ENCODE measurements at places on chromosomes 12 and 14.
A peak's percentile ranks its signal among the peaks of the same experiment; 100 is the strongest.

GRCh38 chr14:51697848-51698247, 46.1 kb downstream of the FRMD6 start:
- no peak for DNase-seq

DNA sequence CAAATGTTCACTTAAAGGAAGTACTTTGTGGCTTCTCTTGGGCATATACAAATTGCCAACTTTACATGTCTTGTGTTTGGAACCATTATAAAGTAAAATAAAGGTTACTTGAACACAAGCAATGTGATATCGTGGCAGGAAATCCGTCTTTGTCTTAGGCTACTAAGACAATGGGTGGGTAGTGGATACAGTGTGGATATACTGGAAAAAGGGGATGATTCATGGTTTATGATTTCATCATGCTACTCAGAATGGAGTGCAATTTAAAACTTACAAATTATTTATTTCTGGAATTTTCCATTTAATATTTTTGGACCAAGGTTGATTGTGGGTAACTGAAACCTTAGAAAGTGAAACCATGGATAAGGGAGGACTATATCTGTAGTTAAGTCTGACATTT, 48.4 kb downstream of the MYRFL start:
- DNase-seq = no peak

DNA sequence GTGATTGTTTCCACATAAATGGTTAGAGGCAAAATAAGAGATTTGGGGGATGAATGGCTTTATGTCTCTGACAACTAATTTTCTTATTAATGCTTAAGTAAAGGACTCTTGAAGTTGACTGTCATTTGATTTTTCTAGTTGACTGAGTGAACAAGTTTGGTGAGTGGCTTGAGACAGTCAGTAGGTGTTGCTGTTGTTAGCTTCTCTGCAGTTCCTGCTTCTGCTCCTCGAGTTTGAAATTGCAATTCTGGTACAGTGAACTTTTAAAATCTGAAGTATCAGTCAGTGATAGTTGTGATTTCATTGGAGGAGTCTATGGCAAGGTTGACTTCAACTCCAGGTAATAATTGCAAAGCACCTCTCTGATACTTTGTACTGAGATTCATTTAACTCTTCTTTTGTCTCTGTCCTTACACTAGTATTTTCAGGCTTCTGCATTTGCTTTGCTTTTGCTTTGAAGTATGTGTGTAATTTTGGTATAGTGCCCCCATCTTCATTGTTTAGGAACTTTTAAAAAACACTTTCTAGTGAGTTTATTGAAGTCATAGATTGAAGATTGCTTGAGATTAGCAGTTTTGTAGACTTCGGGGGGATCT, 415.5 kb downstream of the PCNX1 start:
- DNase-seq = peak; percentile 62

- no peak for DNase-seq
Measured at GRCh38 chr12:2507814-2508213, 287.0 kb upstream of the FKBP4 start.

DNA sequence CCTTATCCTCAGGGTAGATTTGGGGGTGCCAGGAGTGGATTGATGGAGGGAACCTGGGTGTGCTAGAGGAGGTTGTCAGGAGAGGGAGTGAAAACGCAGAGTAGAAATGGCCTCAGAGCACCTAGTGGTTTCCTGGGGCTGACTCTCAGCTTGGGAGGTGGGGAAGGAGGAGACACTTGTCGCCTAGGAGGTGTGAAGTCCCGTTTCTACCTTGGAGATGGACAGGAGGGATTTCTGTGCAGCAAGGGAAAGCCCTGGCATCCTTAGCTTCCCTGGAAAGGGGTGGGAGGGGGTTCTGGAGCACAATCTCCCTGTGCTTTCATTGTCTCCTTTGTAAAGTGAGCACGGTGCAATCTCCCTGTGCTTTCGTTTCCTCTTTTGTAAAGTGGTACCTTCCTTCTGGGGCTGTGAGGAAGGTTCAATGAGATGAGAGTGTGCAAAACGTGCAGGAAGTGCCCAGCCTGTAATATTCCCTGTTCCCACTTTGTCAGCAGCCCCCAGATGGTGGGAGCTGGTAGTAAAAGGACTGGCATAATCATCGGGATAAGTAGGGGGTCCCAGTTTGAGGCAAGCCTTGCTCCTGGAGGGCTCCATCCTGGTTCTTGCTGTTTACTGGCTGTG, 1.6 kb downstream of the OAS3 start:
- no peak for DNase-seq

DNA sequence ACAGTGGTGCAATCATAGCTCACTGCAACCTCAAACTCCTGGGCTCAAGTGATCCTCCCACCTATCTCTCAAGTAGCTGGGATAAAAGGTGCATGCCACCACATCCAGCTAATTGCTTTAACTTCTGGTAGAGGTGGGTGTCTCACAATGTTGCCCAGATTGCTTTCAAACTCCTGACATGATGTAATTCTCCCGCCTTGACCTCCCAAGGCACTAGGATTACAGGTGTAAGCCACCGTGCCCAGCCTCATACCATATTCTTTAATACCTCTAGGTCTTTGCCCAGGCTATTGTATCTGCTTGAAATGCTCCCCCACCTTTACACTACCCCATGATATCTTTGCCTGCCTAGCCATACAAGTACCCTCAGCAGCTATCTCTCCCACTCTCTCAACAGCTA, 11.3 kb downstream of the R3HDM2 start:
- DNase-seq = no peak

DNA sequence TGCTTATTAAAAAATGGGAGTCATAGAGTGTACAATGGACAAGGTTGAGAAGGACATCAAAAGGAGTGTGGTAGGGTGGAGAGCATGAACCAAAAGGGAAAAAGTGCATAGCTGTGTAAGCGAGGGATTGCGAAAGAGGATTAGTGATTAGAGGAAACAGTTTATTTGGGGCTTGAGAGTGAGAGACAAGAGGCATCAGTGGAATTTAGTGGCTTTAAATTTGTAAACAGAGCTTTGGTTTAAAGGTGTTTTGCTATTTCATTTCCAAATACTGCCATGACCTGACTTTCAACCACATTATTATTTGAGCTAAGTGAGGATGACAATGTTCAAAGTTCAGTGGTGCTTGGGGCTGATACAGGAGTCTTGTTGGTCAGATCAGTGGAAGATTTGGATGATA, 53.4 kb downstream of the SLC16A7 start:
- DNase-seq = no peak

- no peak for DNase-seq
Measured at GRCh38 chr14:21721504-21721903, 47.9 kb upstream of the OR4E1 start.

- DNase-seq = no peak
Measured at GRCh38 chr14:98564541-98564940, 707.5 kb downstream of the BCL11B start.

- no peak for DNase-seq
Measured at GRCh38 chr12:122227341-122227740, 1.5 kb upstream of the DIABLO start.

- DNase-seq = no peak
Measured at GRCh38 chr12:42468921-42469320, 120.6 kb downstream of the PRICKLE1 start.

DNA sequence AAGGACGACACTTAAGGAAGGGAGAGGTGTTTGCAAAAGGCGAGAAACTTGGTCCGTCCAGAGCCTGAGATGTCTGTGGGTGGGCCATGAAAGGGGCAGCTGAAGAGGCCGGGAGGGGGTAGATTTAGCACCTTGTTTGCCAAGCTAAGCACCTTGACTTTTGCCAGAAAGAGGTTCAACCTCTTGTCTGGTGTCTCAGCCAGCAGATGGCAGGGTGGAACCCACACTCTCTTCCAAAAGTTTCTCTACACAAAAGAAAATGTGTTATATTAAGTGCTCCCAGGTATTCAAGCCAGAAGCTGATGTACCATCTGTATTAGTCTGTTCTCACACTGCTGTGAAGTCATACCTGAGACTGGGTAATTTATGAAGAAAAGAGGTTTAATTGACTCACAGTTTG, 69.9 kb downstream of the SUDS3 start:
- no peak for DNase-seq

DNA sequence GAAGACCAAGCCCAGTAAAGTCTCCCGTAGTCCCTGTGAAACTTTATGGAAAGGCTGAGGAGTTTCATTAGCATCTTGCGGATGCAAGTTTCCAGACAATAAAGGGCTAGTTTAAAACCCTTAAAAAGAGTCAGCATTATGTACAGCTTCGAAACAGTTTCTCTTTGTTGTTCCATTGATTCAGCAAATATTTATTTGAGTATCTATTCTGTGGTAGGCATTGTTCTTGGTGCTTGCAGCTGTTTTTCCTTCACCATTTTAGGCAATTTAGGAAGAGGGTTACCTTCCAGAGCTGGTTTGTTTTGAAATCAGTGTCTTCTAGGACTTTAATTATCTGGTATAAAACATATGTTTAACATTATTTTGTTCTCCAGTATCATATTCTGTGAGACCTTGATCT, 1.5 kb downstream of the SLIRP start:
- no peak for DNase-seq

DNA sequence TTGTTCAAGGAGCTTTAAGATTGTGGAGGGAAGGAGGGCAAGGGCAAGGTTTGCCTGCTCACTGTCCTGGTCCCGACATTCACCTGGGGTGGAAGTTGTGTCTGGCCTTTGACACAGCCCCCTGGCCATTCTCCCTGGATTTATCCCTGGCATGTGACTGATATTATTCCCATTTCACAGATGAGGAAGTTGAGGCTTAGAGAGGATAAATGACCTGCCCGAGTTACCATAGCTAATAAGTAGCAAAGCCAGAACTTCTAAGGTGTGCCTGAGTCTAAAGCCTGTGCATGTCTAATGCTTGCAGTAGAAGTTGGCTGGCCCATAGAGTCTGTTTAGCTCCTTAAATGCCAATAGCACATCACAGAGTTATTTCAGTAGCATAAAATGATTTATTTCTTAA, 720 bp upstream of the FGF6 start:
- no peak for DNase-seq

GRCh38 chr14:96739200-96739910, 57.8 kb upstream of the VRK1 start:
- no peak for DNase-seq

DNA sequence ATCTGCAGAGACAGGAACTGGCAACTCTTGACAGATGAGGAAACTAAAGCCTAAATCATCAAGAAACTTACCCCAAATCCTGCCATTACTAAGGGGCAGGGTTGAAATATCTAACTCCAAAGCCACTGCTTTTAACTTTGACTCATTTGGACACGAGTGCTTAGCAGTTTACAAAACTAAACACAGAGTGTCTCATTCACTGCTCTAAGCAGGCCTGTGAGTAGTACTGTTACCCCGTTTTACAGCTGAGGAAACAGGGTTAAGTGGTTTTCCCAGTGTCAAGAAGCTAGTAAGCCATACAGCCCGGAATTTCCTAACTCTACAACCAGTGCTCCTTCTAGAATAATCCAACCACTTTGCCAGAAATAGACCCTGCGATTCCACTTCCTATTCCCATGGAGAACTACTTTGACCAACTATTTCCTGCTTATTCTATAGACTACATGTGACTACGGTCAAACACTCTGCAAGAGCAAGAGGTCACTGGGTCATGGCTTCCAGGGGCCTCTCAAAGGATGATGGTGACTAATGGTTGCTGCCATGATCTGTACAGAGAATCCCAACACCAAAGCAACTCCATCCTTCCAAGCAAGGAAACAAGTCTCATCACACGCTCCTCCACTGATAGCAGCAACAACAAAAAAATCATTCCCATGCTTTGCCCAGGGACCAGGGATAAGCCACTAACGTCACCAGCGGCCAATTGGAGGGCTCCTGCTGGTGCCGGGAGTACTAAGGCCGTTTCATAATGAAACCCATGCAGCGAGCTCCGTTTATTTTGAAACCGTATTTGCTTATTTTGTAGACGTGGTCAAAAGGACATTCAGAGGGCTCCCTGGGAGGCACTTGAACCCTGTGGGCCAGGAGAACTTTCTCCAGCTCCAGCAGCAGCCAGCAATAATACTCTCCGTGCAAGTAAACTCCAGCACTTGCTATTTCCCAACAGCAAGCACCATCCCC, 56.3 kb downstream of the NUAK1 start:
- DNase-seq = no peak

- DNase-seq = peak; percentile 58
Measured at GRCh38 chr14:95307402-95308041, 12.2 kb downstream of the CLMN start.

DNA sequence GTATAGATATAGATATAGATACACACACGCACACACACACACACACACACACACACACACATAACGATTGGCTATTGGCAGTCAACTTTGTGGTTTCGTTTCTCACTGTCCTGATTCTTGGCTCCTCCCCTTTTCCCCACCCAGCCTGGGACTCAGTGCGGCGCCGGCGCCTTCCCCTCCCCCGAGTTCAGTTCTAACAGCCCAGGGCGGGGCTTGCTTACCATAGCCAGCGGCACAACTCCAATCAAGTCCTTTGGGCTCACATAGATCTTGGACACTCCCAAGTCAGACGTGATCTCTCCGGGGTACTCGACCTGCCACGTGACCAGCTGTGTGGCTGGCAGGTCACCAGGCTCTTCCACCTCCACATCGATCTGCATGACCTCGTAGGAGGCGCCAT, 484.1 kb downstream of the GLT1D1 start:
- DNase-seq = no peak

- DNase-seq = no peak
Measured at GRCh38 chr12:52190860-52191729, 719 bp downstream of the KRT80 start.

GRCh38 chr12:43151441-43151981, 400.5 kb downstream of the ADAMTS20 start:
- no peak for DNase-seq

GRCh38 chr14:98182393-98183055, 1089.5 kb downstream of the BCL11B start:
- no peak for DNase-seq

- DNase-seq = peak; percentile 81
Measured at GRCh38 chr14:54902521-54903420, at the start of gene GCH1. GCH1 (minus strand) TSS chr14:54902826; CDS start chr14:54902663, 163 bp downstream.

- DNase-seq = peak; percentile 88
Measured at GRCh38 chr14:92670160-92670559, 78.3 kb downstream of the LGMN start.

DNA sequence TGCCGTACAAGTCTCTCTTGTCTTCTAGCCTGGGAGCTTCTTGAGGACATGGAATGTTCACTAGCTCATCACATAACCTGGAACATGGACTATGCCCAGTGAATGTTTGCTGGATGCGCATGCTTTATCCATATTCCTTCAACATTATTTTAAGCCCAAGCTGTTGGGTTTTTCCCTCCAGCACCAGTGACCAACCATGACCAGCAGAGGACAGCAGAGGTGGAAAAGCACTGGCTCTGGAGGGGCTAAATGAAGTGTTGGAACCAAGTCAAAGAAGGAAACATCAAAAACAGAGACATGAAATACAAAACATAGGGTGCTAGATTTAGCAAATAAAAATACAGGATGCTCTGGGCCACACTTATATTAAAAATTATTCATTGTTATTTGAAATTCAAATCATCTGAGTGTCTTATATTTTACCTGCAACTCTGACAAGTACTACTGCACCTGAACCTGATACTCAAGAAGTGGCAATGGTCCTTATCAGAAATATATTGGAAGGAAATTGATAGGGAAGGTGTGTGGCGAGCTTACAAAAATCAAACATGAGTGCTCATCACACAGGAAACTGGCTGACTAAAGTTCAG, 23.1 kb upstream of the HELB start:
- peak; percentile 19 for DNase-seq

- DNase-seq = no peak
Measured at GRCh38 chr12:9951026-9951675, 19.0 kb upstream of the CLEC2A start.
